ENCODE measurements at places on chromosomes 7 and 10. TPM values are rescaled to one million over a fixed set of nuclear protein-coding genes. Genes with fewer than 3 reads are reported as not detected.

The PKD1L1 gene
- under 0.01 TPM for total RNA-seq

The NEUROD6 gene
- not detected for total RNA-seq

The DGKI gene
- 1.2 TPM for total RNA-seq

The PAPOLB gene
- not detected for total RNA-seq

The TCERG1L gene
- total RNA-seq, result not detected

The OPN1SW gene
- total RNA-seq, result not detected

The AGR3 gene
- not detected for total RNA-seq

The SORBS1 gene
- 0.34 TPM for total RNA-seq

The TFR2 gene
- 0.17 TPM for total RNA-seq

The NUPR2 gene
- not detected for total RNA-seq

The CFAP46 gene
- 3.9 TPM for total RNA-seq

The CDC14C gene
- not detected for total RNA-seq

The DPP6 gene
- total RNA-seq, result not detected

The PRXL2A gene
- total RNA-seq, result 23.7 TPM

The ZNF853 gene
- total RNA-seq, result 4.8 TPM

The C10orf53 gene
- not detected for total RNA-seq

The TMEM236 gene
- not detected for total RNA-seq

The LHFPL3 gene
- total RNA-seq, result not detected

The PKD2L1 gene
- total RNA-seq, result not detected

The SOSTDC1 gene
- total RNA-seq, result 0.15 TPM

The FAM221A gene
- 1.0 TPM for total RNA-seq

The IL6 gene
- total RNA-seq, result 1.0 TPM

The GRM3 gene
- not detected for total RNA-seq

The STAG3 gene
- total RNA-seq, result 0.84 TPM

All from bronchus fibroblast of lung (primary cell).